ENCODE measurements at places on chromosomes 2 and 18.

DNA sequence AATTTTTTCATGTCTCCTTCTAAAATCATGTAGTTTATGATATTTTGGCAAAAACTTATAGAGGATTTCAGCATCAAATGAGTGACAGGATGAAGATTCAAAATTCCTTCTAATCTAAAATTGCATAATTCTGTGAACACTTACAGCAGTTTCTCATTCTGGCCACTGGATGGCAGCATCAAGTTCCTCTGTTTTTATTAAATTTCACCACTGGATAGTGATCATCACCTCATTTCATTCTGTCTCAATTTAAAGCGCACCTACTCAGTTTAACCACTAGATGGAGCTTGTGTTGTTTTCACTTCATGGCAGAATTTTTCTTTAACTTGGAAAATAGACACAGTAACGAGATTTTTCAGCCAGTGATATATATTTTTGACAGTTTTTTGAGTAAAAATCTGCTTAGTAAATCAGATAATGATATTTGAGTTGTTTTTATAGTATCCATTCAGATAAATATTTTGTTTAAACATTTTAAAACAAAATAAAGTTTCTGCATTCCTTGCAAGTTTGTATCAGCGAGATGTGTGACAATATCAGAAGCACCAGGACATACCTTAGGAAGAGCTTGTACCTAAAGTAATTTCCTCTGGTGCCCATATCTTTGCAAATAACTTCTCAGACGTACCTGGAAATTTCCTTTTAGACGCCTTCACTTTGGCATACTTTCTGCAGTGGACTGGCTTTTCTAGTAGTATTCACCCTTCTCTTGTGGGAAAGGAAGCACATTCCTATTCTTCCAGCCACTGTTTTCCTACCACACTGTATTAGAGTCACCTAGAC is 94.7 kb upstream of the ARHGAP15 start:
- no peaks in the 10 kb centered on the region for H3K4me1 ChIP-seq
- no peaks in the 10 kb centered on the region for H3K27me3 ChIP-seq
- no peaks in the 10 kb centered on the region for H3K36me3 ChIP-seq
- DNase-seq: no peak
- no peak overlapping the region for H3K27ac ChIP-seq

DNA sequence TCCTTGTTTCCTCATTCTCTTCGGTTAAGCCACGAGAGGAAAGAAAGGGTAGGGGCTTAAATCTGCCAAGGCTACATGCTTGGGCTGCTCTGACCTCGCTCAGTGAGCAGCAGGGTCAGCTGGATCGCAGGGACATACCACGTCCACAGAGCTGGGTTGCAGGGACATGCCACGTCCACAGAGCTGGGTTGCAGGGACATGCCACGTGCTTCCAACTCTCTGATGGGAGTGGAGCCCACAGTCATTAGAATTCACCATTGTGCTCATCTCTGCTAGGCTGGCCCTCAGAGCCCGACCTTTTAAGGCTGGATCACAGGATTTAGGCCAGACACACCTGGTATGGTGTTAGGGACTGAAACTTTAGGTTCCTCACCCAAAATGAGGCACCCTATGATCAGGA is 107.4 kb upstream of the SEC11C start:
- no peaks in the 10 kb centered on the region for H3K36me3 ChIP-seq
- no peak overlapping the region for H3K4me3 ChIP-seq
- no peaks in the 10 kb centered on the region for H3K27me3 ChIP-seq
- H3K4me1 ChIP-seq: no peaks in the 10 kb centered on the region
- H3K27ac ChIP-seq: no peak overlapping the region
- no peak for DNase-seq

DNA sequence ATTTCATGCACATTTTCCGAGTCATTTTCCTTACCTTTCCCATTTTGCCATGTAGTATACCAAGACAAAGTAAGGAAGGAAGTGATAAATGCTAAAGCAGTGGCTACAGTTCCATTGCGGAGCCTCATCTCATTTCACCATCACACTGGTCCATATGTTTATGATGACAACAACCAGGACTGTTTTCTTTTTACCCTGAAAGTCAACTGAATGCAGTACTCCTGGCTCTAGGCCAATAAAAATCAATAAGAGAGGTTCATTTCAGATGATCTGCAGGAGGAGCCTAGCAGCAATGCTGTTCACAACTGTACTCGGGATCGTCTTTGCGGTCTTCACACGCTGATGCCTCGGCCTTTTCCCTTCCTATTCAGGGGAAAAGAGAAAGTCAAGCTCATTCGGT is 4.7 kb downstream of the MGAT4A start:
- no peak overlapping the region for H3K4me3 ChIP-seq
- no peak for DNase-seq
- peaks cover 40% of the 10 kb centered on the region for H3K4me1 ChIP-seq
- no peak overlapping the region for H3K27ac ChIP-seq
- no peaks in the 10 kb centered on the region for H3K36me3 ChIP-seq

DNA sequence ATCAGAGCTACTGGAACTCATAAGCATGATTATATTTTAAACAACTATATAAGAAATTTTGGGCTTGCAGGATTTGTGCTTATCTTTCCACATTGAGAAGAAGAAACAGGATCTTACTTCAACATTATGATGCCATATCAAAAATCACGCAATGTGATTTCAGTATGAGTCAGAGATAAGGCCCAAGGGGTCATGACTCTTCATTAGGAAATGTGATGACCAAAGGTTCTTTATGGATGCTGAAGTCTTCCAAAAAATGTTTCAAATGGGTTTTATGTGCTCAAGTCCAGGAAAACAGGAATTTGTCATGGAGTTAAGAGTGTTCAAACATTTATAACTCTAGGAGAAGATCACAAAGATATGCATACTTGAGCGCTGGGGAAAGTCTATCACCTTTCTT is 7.8 kb upstream of the SERPINB2 start:
- H3K27me3 ChIP-seq: no peaks in the 10 kb centered on the region
- no peak overlapping the region for H3K27ac ChIP-seq
- no peak overlapping the region for H3K4me3 ChIP-seq
- no peaks in the 10 kb centered on the region for H3K36me3 ChIP-seq
- no peak for DNase-seq
- no peaks in the 10 kb centered on the region for H3K4me1 ChIP-seq

GRCh38 chr2:233542507-233542906 is 24.1 kb downstream of the USP40 start:
- DNase-seq: peak; percentile 24
- peaks cover 15% of the 10 kb centered on the region for H3K36me3 ChIP-seq
- H3K4me1 ChIP-seq: no peaks in the 10 kb centered on the region
- no peak overlapping the region for H3K4me3 ChIP-seq

- H3K27me3 ChIP-seq: no peaks in the 10 kb centered on the region
- no peak overlapping the region for H3K27ac ChIP-seq
- DNase-seq: no peak
- H3K4me1 ChIP-seq: no peaks in the 10 kb centered on the region
- H3K36me3 ChIP-seq: no peaks in the 10 kb centered on the region
These were observed 103.6 kb downstream of the NXPH2 start for GRCh38 chr2:138676619-138677021.

GRCh38 chr2:225788571-225789094 is 389.1 kb downstream of the NYAP2 start:
- no peak for DNase-seq
- no peaks in the 10 kb centered on the region for H3K4me1 ChIP-seq
- H3K36me3 ChIP-seq: no peaks in the 10 kb centered on the region

DNA sequence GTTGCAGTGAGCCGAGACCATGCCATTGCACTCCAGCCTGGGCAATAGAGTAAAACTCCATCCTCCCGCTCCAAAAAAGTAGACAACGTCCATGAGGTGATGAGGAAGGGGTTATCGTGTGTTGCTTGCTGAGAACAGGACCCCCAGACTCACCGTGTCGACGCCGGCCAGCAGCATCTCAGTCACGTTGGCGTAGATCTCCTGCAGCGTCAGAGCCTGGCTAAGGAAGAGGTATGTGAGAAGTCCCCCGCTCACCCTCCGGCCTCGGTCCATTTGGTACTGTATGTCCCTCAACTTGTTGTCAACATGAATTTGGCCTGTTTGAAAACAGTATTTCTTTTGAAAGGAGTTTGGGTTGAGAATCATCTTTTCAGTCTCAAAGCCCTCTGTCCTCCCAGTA is 20.9 kb downstream of the CYP27C1 start:
- H3K4me1 ChIP-seq: no peaks in the 10 kb centered on the region
- no peaks in the 10 kb centered on the region for H3K27me3 ChIP-seq
- no peak overlapping the region for H3K4me3 ChIP-seq
- no peak overlapping the region for H3K27ac ChIP-seq
- DNase-seq: no peak
- H3K36me3 ChIP-seq: no peaks in the 10 kb centered on the region

GRCh38 chr2:149645391-149645790 is 57.8 kb upstream of the MMADHC start:
- H3K27me3 ChIP-seq: no peaks in the 10 kb centered on the region
- H3K27ac ChIP-seq: no peak overlapping the region
- no peaks in the 10 kb centered on the region for H3K4me1 ChIP-seq

- H3K4me1 ChIP-seq: no peaks in the 10 kb centered on the region
- no peak for DNase-seq
- H3K4me3 ChIP-seq: no peak overlapping the region
- H3K36me3 ChIP-seq: no peaks in the 10 kb centered on the region
- no peak overlapping the region for H3K27ac ChIP-seq
These were observed 543.7 kb downstream of the TRIB2 start for GRCh38 chr2:13260402-13260801.

GRCh38 chr2:112160283-112161250 is 22.4 kb downstream of the FBLN7 start:
- H3K27me3 ChIP-seq: no peaks in the 10 kb centered on the region
- no peaks in the 10 kb centered on the region for H3K4me1 ChIP-seq
- DNase-seq: no peak
- no peak overlapping the region for H3K4me3 ChIP-seq

- H3K27me3 ChIP-seq: no peaks in the 10 kb centered on the region
- no peak for DNase-seq
- no peak overlapping the region for H3K4me3 ChIP-seq
- no peaks in the 10 kb centered on the region for H3K4me1 ChIP-seq
- H3K27ac ChIP-seq: no peak overlapping the region
These were observed 165.5 kb downstream of the PHLPP1 start for GRCh38 chr18:62880673-62881364.

- H3K36me3 ChIP-seq: peaks cover 5% of the 10 kb centered on the region
- no peak overlapping the region for H3K4me3 ChIP-seq
- H3K4me1 ChIP-seq: no peaks in the 10 kb centered on the region
- no peak overlapping the region for H3K27ac ChIP-seq
These were observed 84.5 kb downstream of the MEP1B start for GRCh38 chr18:32274307-32274706.

GRCh38 chr2:166494140-166494624 is at the start of gene SCN7A:
TSS of gene SCN7A (minus strand) at chr2:166494249. CDS start at chr2:166477696, 16,553 bp downstream.
- no peaks in the 10 kb centered on the region for H3K27me3 ChIP-seq
- no peak within 1 kb of the TSS for H3K4me3 ChIP-seq
- no peaks in the 10 kb centered on the region for H3K4me1 ChIP-seq
- DNase-seq: peak; percentile 53
- no peak within 1 kb of the TSS for H3K27ac ChIP-seq

- H3K27me3 ChIP-seq: no peaks in the 10 kb centered on the region
- H3K4me3 ChIP-seq: no peak overlapping the region
- peaks cover 5% of the 10 kb centered on the region for H3K36me3 ChIP-seq
- no peak overlapping the region for H3K27ac ChIP-seq
These were observed 89.8 kb downstream of the PRPF40A start for GRCh38 chr2:152627351-152627957.

DNA sequence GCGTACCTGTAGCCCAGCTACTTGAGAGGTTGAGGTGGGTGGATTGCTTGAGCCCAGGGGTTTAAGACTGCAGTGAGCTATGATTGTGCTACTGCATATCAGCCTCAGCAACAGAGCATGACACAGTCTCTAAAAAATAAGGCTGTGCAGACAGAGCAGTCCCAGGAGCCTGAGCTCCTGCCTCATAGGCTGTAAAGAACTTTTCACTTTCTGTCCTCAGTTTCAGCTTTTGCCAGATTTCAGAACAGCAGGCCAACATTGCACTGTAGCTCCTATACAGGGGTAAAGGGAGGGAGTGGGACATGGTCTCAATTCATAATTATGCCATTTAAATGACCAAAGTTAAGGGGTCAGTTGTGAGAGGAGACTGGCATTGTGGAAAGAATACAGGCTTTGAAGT is 150.6 kb downstream of the GALNT1 start:
- no peak for DNase-seq
- no peak overlapping the region for H3K27ac ChIP-seq
- no peaks in the 10 kb centered on the region for H3K27me3 ChIP-seq
- H3K4me3 ChIP-seq: no peak overlapping the region

DNA sequence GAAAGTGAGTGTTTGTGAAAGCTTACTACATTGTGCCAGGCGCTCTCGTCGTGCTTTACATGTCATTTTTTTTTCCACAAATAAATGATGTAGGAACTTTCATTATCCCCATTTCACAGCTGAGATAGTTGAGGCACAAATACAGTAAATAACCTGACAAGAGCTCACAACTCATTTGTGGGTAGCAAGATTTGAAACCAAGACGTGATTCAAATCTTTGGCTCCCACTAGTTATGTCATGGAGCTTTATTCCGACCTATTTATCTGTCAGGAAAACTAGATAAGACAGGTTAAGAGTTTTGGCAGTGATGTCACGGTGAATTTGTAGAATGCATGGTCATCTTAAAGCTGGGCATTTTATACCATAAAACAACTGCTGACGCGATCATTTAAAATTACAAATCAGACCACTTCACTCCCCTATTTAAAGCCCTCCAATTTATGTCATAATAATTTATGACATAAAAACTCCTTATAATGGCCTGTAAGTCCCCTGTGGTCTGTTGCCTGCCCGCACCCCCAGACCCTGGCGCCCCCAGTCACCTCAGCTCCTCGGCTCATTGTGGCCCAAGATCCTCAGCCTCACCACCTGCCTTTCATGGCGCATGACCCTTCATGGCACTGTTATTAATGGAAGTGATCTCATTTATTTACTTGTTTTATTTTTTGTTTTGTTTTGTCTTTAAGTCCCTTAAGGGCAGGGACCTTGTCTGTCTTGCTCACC is 678 bp upstream of the ZNF24 start:
- H3K27me3 ChIP-seq: no peaks in the 10 kb centered on the region
- H3K4me1 ChIP-seq: peaks cover 17% of the 10 kb centered on the region

DNA sequence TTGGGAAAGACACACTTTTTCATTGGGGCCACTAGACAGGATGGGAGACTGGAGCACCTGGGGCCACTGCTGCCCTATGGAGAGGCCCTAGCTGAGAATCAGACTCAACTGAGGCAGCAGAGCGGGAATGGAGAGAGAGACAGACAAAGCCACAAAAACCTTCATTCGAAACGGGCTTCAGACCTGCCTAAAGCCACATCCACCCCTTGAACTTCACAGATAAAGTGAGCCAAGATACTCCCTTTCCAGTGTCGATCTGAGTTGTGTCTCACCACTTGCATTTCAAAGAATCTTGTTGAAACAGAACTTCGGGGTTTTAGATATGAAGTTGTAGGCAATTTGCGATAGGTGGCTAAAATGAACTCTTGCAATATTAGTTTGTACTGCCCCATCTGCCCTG is 11.3 kb upstream of the LDLRAD4 start:
- no peaks in the 10 kb centered on the region for H3K4me1 ChIP-seq
- H3K27ac ChIP-seq: no peak overlapping the region
- no peak for DNase-seq
- no peaks in the 10 kb centered on the region for H3K36me3 ChIP-seq
- no peak overlapping the region for H3K4me3 ChIP-seq

GRCh38 chr2:82139979-82140611 is 1835.5 kb upstream of the LRRTM1 start:
- no peak overlapping the region for H3K4me3 ChIP-seq
- H3K4me1 ChIP-seq: no peaks in the 10 kb centered on the region
- H3K27me3 ChIP-seq: no peaks in the 10 kb centered on the region
- no peaks in the 10 kb centered on the region for H3K36me3 ChIP-seq
- H3K27ac ChIP-seq: no peak overlapping the region
